EH (cell line): ENCODE measurements at places on chromosomes 13 and 19.

DNA sequence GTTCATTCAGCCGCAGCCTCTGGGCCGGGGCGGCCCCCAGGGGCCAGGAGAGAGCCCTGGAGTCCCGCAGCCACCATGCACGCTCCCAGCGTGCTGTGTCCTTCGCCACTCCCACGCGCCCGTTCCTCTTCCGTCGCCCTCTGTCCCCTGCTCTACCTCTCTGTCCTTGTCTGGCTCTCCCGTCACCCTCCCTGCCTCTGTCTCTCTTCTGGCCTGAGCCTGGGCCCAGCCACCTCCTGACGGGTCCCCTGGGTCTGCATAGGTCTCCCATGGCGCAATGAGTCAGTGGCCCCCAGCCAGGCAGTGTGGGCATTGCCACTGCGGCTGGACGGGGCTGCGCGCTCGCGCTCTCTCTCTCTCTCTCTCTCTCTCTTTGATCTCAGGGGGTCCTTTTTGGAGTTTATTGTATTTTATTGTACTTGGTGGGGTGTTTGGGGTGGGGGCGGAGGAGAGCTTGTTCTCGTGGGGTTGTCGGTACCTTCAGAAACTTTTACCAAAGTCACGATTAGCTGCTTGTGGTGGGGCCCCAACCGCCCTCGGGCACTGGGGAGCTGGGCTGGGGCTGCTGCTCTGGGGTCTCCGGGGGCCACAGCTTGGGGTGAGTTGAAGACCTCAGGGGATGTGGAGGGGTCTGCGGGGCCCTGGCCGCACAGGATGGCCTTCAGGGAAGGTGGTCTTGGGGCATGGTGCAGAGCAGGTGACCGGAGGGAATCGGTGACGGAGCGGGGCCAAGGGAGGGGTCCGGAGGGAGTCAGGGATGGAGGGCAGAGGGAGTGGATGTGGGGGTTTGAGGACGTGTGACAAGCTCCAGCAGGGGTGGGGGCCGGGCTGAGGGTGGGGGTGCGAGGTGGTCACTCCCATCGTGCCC, 1.7 kb upstream of the TGFBR3L start:
- no peak for DNase-seq

GRCh38 chr19:35845215-35846037, 6.9 kb downstream of the NPHS1 start:
- no peak for DNase-seq

DNA sequence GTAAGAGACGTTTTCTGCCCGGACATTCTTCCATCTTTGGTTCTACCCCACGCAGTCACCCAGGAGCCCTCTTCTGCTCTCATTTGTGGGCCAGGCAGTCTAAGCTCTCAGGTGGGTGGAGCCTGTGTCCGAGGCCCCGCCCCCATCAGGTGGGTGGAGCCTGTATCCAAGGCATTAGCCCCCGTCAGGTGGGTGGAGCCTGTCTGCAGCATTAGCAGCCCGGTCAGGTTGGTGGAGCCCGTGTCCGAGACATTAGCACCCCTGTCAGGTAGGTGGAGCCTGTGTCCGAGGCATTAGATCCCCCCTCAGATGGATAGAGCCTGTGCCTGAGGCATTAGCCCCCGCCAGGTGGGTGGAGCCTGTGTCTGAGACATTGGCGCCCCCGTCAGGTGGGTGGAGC, 45.5 kb upstream of the C13orf46 start:
- peak; percentile 25 for DNase-seq

DNA sequence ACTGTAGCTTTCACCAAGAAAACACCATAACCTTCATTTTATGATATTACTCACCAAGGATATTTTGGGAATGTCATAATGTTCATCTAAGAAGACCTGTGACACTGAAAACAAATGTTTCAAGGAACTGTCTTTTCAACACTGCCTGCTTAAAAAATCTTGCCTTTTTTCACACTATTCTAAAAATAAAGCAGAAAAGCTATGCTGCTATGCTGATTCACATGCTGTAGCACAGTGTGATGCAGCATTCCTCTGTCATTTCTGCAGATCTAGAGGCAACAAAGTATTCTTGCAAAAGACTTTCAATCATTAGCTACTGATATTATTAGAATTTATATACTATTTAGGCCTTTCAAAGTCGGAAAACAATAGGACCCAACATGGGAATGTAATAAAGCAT, 525.7 kb downstream of the UQCRFS1 start:
- peak; percentile 49 for DNase-seq

GRCh38 chr19:13892870-13893269, 13.0 kb downstream of the BRME1 start:
- no peak for DNase-seq

DNA sequence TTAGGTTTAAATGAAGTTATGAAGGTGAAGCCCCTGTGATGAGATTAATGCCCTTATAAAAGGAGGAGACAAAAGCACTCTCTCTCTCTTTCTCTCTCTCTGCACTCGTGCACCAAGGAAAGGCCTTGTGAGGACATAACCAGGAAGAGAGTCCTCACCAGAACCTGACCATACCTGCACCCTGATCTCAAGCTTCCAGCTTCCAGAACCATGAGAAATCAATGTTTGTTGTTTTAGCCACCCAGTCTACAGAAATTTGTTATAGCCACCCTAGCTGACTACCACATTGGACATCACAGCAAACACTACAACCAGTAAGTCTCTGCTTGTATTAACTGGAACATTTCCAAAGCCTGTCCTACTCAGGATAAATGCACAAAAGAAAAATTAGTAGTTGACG, 34.7 kb upstream of the WDFY2 start:
- no peak for DNase-seq

DNA sequence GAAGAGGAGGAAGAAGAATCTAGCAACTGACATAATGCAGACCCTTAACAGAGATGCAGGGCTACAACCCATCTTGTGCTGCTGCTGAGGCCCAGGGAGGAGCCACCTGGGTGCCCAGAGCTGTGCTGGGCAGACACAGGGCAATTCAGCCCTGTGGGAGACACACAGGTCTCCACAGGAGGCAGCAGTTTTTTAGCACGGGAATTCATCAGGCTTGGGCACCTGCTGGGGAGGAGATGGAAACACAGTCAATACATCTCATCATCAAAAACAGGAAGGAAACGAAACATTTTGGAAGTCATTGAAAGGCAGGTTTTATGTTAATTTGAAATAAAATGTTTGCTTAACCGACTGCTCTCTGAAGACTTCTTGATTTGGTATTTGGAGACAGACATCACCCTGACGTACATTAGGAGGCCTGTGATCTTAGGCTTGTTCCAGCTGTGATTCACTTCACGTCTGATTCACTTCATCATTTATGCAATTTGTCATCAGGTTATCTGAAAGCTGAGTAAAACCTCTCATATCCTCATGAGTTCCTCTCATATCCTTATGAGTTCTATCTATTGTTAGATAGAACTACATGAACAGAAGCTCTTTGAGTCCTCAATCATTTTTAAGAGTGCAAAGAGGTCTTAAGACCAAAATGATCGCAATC, 77.4 kb downstream of the CYSLTR2 start:
- DNase-seq, result peak; percentile 14

- peak; percentile 35 for DNase-seq
Observed at GRCh38 chr19:49851456-49852259, 699 bp downstream of the PTOV1 start.

GRCh38 chr19:29845574-29846176, 33.9 kb downstream of the CCNE1 start:
- DNase-seq, result peak; percentile 57

GRCh38 chr19:44512326-44513298, 12.3 kb upstream of the ZNF180 start:
- DNase-seq, result peak; percentile 47

DNA sequence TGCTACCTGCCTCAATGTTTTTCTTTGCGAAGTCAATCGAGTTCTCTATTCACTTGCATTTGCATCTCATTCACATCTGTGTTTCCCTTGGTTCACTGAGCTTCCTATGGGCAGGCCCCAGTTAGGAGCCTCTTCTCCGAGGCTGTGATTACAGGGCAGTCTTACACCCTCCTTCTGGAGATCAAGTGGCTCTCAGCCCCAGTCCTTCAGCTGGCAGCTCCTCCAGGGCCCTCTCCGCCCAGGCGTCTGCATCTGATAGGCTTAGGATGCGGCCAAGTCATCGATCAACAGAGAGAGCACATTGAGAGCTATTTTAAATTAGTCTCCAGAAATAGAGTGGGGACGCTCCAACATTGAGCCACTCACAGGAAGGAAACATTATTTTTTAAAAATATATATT, 44.2 kb downstream of the MBNL2 start:
- DNase-seq, result no peak

DNA sequence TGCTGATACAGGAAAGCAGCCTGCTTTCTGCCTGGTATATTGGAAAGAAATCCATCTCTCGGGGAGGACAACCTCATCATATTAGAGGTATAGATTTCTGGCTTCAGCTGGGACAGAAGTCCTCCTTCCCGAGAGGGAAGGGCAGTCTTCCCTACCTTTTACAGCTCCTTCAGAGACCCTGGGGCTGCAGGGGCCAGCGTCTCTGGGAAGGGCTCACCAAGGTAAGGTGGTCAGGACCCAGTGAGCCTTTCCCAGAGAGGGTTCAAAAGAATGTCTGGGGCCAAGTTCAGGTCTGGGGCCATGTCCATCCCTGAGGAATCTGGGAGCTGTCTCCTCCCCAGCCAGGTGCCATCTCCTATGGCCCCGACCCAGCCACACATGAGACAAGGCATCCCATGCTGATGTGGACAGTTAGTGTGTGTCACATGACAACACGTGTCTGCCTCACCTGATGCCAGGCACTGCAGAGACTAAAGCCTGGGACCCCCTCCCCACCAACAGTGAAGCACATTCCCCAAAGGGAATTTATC, 136.4 kb downstream of the URI1 start:
- no peak for DNase-seq

DNA sequence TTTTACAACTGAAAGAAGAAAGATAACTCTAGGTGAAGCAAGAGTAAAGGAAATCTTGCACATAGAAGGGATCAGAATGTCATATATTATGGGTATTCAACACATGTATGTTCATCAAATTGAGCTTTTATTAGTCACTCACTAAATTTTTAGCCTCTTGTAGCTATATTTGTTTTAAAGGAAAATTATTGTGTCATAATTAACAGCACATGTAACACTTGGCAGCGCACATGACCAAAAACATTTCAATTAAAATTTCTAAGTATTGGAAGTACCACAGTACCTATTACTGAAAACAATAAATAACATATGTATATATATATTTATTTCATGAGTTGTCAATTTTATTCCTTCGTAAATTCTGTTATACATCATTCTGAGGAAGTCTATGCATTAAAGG, 2800.4 kb downstream of the PCDH9 start:
- DNase-seq, result no peak

- DNase-seq, result no peak
Observed at GRCh38 chr13:111623208-111623607, 302.8 kb downstream of the TEX29 start.

DNA sequence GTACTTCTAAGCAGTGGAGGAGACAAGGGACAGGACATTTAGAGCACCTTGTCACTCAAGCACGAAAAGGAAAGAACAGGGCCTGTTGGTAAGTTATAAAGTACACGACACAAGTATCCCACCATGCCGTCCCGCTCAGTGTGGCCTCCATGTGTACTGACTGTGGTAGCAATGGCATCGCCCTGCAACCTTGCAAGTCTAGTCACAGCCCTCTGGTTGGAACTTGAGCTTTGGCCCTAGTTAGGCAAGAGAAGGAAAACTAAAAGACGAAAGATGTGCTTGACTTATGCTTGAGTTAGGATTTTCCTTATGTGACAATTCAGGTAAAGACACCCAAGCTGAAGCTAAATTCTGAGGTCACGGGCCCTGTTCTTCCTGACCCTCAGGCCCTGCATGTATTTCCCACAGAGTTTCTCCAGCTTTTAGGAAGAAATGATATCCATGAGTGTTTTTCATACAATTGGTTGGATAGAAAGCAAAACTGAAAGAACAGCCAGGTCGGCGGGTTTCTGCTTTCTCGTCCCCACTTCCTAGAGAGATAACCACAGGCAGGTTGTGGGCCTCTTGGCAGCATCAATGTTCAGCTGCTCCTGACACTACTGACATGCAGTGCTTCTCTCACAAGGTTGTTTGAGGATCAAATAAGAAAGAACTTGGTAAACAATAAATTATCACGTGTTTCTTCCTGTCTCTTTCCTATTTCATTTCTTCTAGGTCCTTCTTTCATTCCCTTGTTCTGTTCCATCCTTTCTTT, 216.2 kb downstream of the IRS2 start:
- DNase-seq, result no peak

DNA sequence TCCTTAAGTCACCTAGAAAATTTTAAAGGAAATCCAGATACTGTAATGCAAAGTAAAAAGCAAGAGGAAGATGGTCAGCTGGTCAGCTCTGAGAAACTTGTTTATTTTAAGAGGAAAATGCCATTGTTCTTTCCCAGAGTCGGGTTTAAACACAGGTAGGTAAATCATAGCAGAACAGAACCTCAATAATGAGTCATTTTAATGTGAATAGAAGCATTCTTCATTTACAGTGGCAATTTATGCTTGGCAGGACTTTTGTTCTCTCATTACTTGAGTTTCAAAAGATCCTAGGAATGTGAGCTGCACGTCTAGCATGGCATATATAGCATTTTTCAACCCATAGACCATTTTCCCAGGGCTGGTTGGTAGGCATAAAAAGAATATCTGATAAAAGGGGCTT, 132.3 kb downstream of the LIG4 start:
- no peak for DNase-seq

GRCh38 chr19:18710186-18710585, 26.7 kb downstream of the CRTC1 start:
- no peak for DNase-seq

DNA sequence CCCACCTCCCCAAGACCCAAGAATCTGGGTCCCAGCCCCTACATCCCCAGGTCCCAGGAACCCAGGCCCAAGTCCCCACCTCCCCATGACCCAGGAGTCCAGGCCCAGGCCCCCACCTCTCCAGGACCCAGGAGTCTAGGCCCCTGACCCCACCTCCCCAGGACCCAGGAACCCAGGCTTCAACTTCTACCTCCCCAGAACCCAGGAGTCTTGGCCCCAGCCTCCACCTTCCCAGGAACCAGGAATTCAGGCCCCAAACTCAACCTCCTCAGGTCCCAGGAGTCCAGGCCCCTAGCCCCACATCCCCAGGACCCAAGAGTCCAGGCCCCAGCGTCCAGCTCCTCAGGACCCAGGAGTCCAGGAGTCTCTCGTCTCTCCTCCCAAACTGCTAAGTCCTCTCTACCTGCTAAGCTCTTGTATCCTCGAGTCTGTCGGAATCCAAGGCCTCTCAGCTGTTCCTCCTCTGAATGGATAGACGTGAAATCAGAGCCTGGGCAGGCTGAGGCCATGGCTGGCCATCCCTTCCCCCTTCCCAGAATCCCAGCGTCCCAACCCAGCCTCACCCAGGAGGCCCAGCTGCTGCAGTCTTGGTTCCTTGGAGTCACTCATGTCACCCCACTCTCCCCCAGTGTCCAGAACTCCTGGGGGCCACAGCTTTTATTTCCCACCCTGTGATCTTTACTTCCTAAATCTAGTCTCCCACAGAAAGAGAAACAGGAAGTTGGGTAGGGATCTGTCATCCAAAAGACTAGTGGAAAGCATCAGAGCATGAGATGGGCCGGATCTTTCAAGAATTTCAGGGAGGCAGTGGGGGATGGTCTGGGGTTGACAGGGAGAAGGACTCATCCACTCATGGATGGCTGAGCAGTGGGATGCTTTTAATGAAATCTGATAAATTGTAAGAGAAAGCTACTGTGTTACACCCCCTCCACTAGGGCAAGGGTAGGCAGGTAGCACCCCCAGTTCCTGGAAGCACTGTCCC, at the start of gene CD209:
TSS of gene CD209 (minus strand) at position 632 of the 982 bp plus-strand sequence. CDS start at position 609, 23 bp downstream.
- no peak for DNase-seq

GRCh38 chr13:70668983-70669382, 560.7 kb upstream of the KLHL1 start:
- no peak for DNase-seq
